ENCODE measurements at places on chromosomes 4 and X. TPM values are rescaled to one million over a fixed set of nuclear protein-coding genes. Genes with fewer than 3 reads are reported as not detected.
A peak's percentile ranks its signal among the peaks of the same experiment; 100 is the strongest.

- H3K4me1 ChIP-seq, result no peaks in the 10 kb centered on the region
- H3K27ac ChIP-seq, result no peak overlapping the region
- no peak for DNase-seq
Measured at GRCh38 chrX:42720209-42720608, 57.8 kb downstream of the PPP1R2C start.

GRCh38 chrX:72117636-72118210, 14.0 kb downstream of the RTL5 start:
- H3K27ac ChIP-seq, result no peak overlapping the region
- H3K4me3 ChIP-seq, result no peak overlapping the region
- H3K4me1 ChIP-seq, result peaks cover 7% of the 10 kb centered on the region
- H3K36me3 ChIP-seq, result no peaks in the 10 kb centered on the region

- H3K4me3 ChIP-seq, result peak within 1 kb of the TSS; percentile 71
- no peaks in the 10 kb centered on the region for H3K4me1 ChIP-seq
- no peaks in the 10 kb centered on the region for H3K36me3 ChIP-seq
- no peak within 1 kb of the TSS for H3K27ac ChIP-seq
- peaks cover 8% of the 10 kb centered on the region for H3K27me3 ChIP-seq
Measured at GRCh38 chrX:118116713-118117550, at the start of gene KLHL13. Gene KLHL13 (minus strand): TSS chrX:118116810. CDS start chrX:118028473, 88,337 bp downstream.

DNA sequence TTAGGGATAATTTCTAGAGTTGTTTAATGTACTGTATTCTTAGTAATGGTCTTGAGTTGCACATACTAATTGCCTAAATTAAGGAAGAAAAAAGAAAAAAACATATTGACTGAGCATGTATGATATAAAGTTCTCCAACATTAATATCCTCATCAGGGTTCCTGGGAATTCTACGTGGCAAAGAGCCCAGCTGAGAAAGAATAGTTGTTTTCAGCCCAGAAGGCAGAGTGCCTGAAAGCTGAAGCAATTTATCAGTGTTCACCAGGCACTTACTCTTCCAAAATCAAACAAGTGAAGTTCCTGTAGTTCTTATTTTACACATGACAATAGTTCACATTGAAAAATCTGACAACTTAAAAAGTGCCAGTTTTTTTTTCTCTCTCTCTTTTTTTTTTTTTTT, 27.7 kb downstream of the YIPF7 start:
- no peaks in the 10 kb centered on the region for H3K36me3 ChIP-seq
- DNase-seq, result no peak
- H3K4me3 ChIP-seq, result no peak overlapping the region
- no peak overlapping the region for H3K27ac ChIP-seq
- H3K4me1 ChIP-seq, result no peaks in the 10 kb centered on the region

- H3K27me3 ChIP-seq, result no peaks in the 10 kb centered on the region
- no peak for DNase-seq
- H3K27ac ChIP-seq, result no peak overlapping the region
- no peaks in the 10 kb centered on the region for H3K36me3 ChIP-seq
- H3K4me3 ChIP-seq, result no peak overlapping the region
Measured at GRCh38 chr4:66906314-66906713, 639.0 kb downstream of the CENPC start.

DNA sequence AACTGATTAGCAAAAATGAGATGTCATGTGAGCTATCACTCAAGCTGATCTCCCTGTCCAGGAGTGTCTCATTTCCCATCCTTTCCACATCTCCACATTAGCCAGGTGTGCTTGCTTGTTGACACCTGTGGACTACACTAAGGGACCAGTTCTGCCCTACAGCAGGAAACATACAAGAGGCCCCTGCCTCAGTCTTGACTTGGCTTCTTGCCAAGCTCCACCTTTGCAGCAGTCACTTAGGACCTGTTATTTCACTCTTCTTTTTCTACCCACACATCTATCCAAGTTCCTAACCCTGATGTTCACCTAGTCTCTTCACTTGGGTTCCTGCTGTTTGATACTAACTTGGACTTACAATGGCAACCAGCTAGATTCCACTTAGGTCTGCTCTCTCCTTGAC, 13.2 kb downstream of the FRMD7 start:
- H3K27ac ChIP-seq, result no peak overlapping the region
- no peaks in the 10 kb centered on the region for H3K27me3 ChIP-seq
- no peaks in the 10 kb centered on the region for H3K4me1 ChIP-seq
- DNase-seq, result no peak

GRCh38 chr4:52098618-52099017, 47.5 kb downstream of the SPATA18 start:
- no peak for DNase-seq
- no peaks in the 10 kb centered on the region for H3K27me3 ChIP-seq
- H3K4me3 ChIP-seq, result no peak overlapping the region
- no peaks in the 10 kb centered on the region for H3K36me3 ChIP-seq
- H3K27ac ChIP-seq, result no peak overlapping the region
- H3K4me1 ChIP-seq, result no peaks in the 10 kb centered on the region

DNA sequence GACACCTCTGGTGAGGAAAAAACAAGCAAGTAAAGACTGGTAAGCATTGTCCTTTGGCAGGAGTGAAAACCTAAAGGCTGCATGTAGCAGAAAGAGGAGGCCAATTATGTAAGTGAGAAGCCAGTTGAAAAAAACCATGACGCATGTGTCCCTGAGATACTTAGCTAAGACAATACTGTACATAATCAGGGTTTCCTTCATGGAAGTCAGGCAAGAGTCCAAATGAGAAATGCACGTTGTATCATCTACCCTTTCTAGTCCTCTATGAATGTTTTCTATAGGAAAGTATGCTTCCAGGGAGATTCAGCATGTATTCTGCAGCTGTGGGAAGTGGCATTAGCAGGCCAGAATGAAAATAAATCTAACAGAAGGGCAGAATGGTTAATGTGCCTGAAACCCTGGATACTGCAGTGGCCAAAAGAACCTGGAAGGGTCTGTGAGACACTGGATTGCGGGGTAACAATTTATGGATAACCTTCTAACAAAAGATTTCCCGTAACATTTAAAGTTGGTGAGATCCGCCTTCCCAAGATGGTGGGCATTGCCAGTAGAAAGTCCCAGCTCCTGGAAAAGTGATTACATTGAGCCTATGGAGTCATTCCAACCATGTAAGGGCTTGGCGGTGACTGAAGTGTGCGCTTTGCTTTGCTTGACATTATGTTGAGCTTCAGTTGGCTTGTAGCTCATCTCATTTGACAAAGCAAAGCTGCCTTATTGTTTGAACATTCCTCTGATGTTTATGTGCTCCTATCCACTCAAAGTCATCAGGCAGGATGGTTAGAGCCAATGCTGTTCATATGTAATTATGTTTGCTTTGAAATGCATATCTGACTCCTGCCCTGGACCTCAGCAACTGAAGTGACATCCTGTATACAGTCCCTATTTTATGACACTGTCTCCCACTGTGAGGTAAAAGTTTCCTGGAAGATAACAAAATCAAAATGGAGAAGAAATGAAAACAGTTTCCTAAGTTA, 200.4 kb downstream of the ARHGAP24 start:
- no peaks in the 10 kb centered on the region for H3K4me1 ChIP-seq
- H3K4me3 ChIP-seq, result no peak overlapping the region
- H3K27ac ChIP-seq, result no peak overlapping the region
- no peak for DNase-seq
- H3K36me3 ChIP-seq, result no peaks in the 10 kb centered on the region

The FGB gene
- total RNA-seq, result not detected

DNA sequence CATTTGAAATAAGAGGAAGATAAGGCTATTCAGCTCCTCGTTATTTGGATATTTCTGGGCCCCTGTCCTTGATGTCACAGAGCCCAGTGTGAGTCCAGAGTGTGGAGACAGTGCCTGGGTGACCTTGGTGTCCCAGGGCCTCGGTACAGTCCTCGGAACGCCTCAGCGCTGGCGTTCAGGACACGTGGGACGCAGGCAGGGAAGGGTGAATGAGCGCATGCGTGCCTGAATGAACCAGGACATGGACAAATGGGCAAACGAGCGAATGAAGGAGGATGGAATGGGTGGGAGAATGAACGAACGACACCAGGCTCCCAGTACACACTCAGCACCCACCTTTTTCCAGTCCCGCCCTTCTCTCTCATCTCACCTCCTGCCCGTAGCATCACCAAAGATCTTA, 44.2 kb downstream of the EVC start:
- no peak overlapping the region for H3K27ac ChIP-seq
- peaks cover 26% of the 10 kb centered on the region for H3K36me3 ChIP-seq
- DNase-seq, result no peak
- peaks cover 16% of the 10 kb centered on the region for H3K4me1 ChIP-seq
- no peak overlapping the region for H3K4me3 ChIP-seq

DNA sequence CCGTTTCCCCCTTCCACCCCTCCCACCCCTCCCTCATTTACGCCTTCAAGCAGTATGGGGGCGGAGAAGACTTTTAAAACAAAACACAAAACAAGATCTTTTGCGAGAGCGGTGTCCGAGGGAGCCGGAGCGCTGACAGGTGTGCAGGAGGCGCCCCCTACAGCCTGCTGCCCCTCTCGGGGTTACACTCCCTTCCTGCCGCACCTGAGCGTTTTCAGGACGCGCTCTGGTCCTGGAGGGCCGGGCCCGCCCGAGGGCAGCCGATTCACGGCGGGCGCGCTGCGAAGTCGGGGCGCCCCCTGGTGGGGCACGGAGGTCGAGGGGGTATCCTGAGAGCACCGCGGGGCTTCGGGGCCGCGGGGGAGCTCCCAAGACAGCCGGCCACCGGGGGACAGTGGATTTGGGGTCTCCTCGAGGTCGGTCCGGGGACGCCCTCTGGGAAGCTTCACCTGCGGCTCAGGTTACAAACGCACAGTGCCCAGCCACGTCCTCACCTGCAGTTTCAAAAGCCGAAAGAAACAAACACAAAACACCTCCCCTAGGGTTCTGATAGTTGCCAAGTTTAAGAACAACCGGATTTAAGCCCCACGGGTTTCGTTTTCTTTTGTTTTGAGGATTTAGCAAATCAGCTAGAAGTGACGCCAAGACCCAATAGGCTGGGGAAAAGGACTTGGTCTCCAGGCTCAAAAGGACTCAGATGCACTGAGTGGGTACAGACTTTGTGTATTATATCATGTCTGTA, 8.0 kb upstream of the NEUROG2 start:
- no peaks in the 10 kb centered on the region for H3K4me1 ChIP-seq
- peak; percentile 98 for DNase-seq
- no peaks in the 10 kb centered on the region for H3K36me3 ChIP-seq
- H3K27ac ChIP-seq, result no peak overlapping the region
- H3K4me3 ChIP-seq, result peak overlapping the region; percentile 84

GRCh38 chr4:169070895-169071218, 60.8 kb upstream of the CBR4 start:
- H3K27ac ChIP-seq, result no peak overlapping the region
- no peaks in the 10 kb centered on the region for H3K36me3 ChIP-seq
- no peak for DNase-seq
- no peaks in the 10 kb centered on the region for H3K27me3 ChIP-seq
- H3K4me1 ChIP-seq, result peaks cover 3% of the 10 kb centered on the region
- no peak overlapping the region for H3K4me3 ChIP-seq

GRCh38 chr4:72375073-72375736, 193.8 kb downstream of the ADAMTS3 start:
- no peak overlapping the region for H3K4me3 ChIP-seq
- no peaks in the 10 kb centered on the region for H3K4me1 ChIP-seq

DNA sequence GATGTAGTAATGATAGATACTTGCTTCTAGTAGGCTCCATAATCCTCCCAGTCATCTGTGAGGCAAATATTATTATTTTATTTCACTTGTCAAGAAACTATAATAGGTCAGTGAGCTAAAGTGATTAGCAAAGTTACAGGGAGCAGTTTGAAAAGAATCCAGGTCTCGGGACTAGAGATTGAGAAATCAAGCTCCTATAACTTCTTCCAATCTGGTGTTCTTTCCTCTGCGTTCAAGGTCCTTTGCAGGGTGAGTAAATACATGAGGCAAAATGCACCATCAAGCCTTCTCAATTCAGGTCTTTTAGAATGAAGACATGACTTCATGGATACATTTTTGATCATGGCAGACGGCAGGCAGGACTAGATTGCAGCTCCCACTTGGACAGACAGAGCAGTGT, 150.4 kb downstream of the FRAS1 start:
- H3K36me3 ChIP-seq, result no peaks in the 10 kb centered on the region
- H3K27ac ChIP-seq, result no peak overlapping the region
- H3K27me3 ChIP-seq, result no peaks in the 10 kb centered on the region
- H3K4me1 ChIP-seq, result peaks cover 19% of the 10 kb centered on the region
- H3K4me3 ChIP-seq, result no peak overlapping the region
- no peak for DNase-seq

The FATE1 gene
- total RNA-seq, result not detected

The SLC2A9 gene
- total RNA-seq, result 0.38 TPM

The PRKG2 gene
- 1.1 TPM for total RNA-seq
